ENCODE measurements at places on chromosomes 3 and 15.

DNA sequence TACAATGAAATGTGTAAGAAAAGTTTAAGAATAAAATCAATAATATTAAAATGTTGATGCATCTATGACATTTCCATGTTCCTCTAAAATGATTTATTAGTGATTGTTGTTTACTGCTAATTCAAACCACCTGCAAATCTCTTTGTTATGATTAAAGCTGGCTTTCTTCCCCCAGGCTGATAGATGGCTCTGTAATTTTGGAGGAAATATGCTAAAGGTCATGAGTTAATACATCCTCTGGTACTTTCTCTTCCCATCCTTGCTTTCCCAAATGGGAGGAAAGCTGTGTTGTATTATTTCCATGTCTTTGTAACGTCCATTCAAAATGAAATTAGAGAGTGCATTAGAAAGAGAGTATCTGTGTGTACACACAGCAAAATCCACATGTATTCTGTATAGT is 139.5 kb upstream of the TMCO5A start:
- no peak for DNase-seq

GRCh38 chr3:32499585-32499984 is 3.1 kb downstream of the CMTM6 start:
- no peak for DNase-seq

GRCh38 chr15:57395292-57395691 is 19.0 kb downstream of the CGNL1 start:
- DNase-seq: peak; percentile 66

GRCh38 chr3:127147291-127147885 is 45.5 kb upstream of the PRR23E start:
- DNase-seq: no peak

GRCh38 chr3:106355873-106356272 is 487.1 kb upstream of the CBLB start:
- DNase-seq: no peak

- no peak for DNase-seq
These were observed 16.6 kb downstream of the LRRC2 start for GRCh38 chr3:46549408-46549904.

GRCh38 chr15:57916695-57917094 is 148.8 kb downstream of the ALDH1A2 start:
- DNase-seq: no peak

- no peak for DNase-seq
These were observed 136.3 kb downstream of the DIPK2A start for GRCh38 chr3:144107923-144108322.
